Astrocyte of the spinal cord (primary cell): ENCODE measurements at places on chromosomes 16 and 17.
A peak's percentile ranks its signal among the peaks of the same experiment; 100 is the strongest.

- peak; percentile 38 for DNase-seq
Observed at GRCh38 chr17:77959926-77960521, 1.5 kb downstream of the TNRC6C start.

- no peak for DNase-seq
Observed at GRCh38 chr16:54375071-54375470, 88.5 kb upstream of the IRX3 start.

GRCh38 chr17:48825446-48826381 lies 5.1 kb upstream of the CALCOCO2 start:
- DNase-seq: peak; percentile 11

DNA sequence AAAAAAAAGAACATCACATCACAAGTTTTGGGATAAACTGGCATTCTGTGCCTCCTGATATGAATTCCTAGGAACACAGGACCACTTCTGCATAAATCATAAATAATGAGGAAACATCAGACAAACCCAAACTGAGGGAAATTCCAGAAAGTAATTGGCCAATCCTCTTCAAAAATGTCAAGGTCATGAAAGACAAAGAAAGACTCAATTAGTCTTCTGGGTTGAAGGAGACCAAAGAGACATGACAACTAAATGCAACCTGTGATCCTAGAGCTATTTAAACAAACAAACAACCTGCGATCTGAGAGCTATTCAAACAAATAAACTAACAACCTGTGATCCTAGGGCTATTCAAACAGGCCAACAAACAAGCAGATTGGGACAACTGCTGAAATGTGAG lies 144.3 kb downstream of the VPS53 start:
- no peak for DNase-seq

GRCh38 chr17:17841601-17842025 lies 4.8 kb upstream of the SREBF1 start:
- no peak for DNase-seq

DNA sequence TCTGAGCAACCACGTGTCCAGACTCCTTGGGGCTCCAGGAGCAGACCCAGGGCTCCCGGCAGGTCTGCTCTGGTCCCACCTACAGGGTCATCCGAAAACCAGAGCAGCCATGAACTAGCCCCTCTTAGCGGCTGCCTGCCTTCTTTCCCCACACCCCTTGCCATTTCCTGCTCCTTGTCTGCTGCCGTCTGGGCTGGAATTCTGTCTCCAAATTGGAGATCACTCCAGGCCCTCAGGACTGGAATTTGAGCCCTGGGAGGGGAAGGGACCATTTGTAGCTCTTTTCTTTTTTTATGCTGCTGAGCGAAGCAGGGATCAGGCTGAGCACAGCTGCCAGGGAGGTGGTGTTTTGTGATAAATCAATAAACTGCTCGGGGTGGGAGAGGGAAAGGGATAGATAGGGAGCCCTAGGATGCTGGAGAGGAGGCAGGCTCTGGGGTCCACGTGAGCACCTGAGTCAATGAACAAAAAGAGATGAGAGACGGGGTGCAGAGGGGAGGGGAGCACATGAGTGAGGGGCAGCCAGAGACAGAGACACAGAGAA lies 257.5 kb downstream of the ENGASE start:
- DNase-seq: no peak

- DNase-seq: no peak
Observed at GRCh38 chr17:42130310-42130936, 7.8 kb downstream of the HSPB9 start.

- DNase-seq: no peak
Observed at GRCh38 chr16:79001156-79001967, 599.2 kb downstream of the MAF start.

GRCh38 chr17:78672005-78672404 lies 94.8 kb upstream of the DNAH17 start:
- DNase-seq: peak; percentile 50

DNA sequence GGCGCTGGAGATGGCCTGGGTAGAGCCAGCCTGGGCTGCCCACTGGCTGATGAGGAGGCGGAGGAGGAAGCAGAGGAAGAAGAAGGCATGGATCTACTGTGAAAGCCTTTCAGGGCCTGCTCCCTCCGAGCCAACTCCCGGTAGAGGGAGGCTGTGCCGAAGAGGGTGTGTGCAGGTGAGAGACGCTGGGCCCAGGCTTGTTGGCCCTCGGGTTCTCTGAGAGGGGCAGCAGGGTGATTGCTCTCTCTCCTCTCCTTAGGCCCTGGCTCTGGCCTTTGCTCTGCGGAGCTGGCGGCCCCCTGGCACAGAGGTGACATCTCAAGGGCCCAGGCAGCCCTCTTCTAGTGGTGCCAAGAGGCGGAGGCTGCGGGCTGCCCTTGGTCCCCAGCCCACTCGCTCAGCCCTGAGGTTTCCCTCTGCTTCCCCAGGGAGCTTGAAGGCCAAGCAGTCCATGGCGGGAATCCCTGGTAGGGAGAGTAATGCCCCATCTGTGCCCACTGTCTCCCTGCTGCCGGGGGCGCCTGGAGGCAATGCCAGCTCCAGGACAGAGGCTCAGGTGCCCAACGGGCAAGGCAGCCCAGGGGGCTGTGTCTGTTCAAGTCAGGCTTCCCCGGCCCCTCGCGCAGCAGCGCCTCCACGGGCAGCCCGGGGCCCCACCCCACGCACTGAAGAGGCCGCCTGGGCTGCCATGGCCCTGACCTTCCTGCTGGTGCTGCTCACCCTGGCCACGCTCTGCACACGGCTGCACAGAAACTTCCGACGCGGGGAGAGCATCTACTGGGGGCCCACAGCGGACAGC lies 3.6 kb downstream of the TP53I13 start:
- no peak for DNase-seq

DNA sequence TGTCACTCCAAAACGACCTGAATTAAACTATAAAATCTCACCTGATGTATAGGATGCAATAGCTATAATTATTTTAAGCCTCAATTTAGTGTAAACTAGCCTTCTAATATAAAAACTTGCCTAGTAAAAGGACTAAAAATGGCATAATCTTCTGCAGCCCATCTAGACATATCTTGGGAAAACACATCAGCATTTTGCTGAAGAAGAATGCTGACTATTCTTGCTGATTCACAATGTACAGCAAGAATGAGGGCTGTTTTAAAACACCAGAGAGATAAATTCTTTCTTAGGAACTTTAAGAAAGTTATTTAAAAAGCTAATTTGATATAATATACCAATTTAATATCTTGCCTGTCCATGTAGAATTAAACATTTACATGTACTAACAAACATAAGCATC lies 63.2 kb downstream of the SHCBP1 start:
- no peak for DNase-seq

DNA sequence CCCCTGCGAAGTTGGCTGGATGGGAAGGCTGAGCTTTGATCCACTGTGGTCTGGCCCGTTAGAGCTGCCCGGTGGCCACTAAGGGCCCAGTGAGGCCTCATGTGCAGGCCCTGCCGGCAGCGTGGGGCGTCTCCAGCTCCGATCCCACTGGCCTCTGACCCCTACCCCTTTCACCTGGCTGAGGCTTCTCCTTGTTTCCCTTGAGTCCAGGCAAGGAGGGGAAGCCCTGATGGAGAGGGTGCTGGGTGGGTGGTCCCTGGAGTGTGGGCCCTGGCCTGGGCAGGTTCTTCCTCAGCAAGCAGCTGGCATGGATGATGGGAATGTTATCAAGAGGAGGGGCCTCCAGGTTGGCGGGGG lies 356.8 kb downstream of the SEC14L1 start:
- DNase-seq: no peak
